ENCODE measurements at places on chromosomes 1 and 21.

DNA sequence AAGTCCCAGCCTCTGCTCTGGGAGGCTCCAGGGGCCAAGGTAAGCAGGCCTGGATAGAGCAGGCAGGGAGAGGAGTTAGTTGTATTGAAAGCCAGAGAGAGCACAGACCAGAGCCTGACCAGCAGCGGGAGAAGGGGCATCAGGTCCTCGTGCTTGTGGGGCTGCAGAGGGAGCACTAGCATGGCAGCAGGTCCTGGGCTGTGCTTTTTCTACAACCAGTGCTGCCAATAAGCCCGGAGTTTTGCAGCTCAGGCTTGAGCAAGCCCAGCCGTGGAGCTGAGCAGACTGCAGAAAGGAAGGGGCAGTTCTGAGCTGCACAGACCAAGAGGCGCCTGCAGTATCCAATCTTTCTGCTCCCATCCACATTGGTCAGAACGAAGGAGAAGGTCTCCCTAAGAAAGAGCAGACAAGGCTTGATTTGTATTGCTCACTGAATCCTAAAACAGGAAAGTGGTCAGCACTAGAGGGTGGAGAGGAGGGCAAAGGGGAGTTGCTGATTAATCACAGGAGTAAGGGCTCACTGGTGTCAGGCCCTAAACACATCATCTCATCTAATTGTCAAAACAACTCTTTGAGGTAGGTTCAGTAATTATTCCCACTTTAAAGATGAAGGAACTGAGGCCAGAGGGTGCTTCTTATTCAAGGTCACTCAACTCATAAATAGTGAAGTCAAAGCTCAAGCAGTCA lies 2.7 kb downstream of the DENND2D start:
- DNase-seq: no peak

DNA sequence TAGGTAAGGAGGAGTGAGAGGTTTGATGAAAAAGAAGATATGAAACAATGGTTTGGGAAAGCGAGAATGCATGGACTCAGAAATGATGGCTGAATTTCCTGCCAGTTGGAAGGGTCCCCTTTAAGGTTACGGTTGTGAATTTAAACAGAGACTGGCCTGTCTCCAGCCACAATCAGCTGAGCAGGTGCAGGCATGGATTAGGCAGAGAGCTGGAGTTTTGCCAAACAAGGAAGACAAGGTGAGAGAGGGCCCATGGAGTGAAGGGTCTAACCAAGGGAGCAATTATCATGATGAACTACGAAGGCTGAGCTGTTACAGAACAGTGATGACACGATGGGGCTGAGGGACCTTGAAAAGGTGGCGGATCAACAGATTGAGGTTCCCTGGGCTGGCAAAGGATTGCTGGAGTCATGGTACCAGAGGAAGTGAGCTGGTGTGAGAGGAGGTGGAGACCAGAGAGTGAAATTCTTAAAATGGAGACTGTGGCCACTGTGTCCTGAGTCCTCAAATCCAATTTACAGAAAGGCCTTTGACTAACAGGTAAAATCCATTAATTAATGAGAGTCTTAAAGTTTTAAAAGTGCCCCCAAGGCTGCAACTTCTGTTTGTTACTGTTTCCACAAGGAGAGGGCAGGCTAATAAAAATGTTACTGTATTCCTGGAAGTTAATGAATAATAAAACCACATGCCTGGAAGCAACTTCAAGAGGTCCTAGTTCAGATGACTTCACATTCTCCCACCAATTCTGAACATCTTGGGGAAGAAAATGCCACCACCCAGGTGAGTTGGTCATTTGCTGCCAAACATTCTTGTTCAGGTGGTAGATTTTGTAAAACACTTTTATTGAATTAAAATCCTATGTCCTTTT lies 41.5 kb downstream of the LHX9 start:
- no peak for DNase-seq

GRCh38 chr1:63238721-63239120 lies 83.6 kb upstream of the FOXD3 start:
- DNase-seq: no peak

DNA sequence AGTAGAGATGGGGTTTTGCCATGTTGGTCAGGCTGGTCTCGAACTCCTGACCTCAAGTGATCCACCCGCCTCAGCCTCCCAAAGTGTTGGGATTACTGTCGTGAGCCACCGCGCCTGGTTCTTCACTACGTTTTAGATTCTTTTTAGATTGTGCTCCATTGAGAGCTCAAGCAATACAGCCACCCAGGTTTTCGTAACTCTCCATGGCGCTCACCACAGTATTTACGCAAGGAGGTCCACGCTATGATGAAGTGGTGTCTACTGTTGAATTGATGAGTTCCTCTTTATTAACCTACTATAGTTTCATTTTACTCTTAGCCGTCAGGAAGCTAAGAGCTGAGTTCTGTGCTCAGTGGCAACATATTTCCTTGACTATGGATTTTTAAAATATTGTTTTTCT lies 1.8 kb upstream of the KIF1B start:
- no peak for DNase-seq

- no peak for DNase-seq
Observed at GRCh38 chr1:25617625-25618432, 1.2 kb downstream of the MAN1C1 start.

DNA sequence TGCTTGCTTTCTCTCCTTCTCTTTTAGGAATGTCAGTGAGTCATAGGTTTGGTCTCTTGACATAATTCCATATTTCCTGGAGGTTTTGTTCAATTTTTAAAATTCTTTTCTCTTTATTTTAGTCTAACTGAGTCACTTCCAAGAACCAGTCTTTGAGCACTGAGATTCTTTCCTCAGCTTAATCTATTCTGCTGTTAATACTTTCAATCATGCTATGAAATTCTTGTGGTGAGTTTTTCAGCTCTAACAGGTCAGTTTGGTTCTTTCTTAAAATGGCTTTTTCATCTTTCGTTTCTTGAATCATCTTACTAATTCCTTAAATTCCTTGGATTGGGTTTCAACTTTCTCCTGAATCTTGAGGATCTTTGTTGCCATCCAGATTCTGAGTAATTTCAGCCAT lies 321.0 kb downstream of the PTBP2 start:
- no peak for DNase-seq

- DNase-seq: no peak
Observed at GRCh38 chr1:43878440-43878839, 55.2 kb upstream of the ARTN start.

GRCh38 chr1:15799004-15799867 lies 8.2 kb downstream of the UQCRHL start:
- peak; percentile 93 for DNase-seq

DNA sequence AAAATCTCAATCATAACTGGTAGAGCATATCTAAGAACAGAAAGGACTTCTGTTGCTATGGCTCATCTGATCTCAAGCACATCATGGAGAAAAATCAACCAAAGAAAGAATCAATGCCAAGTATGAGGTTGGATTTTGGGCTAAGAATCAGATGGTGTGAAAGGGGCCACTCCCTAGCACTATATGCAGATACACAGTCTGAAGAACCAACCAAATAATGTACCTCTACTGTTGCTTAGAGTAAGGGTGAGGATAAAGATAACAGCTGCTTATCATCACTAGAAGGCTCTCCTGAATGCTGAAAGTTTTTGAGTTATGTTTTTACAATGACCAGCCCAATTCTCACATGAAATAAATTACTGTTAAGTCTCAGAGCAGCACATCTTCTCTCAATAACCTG lies 35.6 kb downstream of the ST7L start:
- DNase-seq: no peak

DNA sequence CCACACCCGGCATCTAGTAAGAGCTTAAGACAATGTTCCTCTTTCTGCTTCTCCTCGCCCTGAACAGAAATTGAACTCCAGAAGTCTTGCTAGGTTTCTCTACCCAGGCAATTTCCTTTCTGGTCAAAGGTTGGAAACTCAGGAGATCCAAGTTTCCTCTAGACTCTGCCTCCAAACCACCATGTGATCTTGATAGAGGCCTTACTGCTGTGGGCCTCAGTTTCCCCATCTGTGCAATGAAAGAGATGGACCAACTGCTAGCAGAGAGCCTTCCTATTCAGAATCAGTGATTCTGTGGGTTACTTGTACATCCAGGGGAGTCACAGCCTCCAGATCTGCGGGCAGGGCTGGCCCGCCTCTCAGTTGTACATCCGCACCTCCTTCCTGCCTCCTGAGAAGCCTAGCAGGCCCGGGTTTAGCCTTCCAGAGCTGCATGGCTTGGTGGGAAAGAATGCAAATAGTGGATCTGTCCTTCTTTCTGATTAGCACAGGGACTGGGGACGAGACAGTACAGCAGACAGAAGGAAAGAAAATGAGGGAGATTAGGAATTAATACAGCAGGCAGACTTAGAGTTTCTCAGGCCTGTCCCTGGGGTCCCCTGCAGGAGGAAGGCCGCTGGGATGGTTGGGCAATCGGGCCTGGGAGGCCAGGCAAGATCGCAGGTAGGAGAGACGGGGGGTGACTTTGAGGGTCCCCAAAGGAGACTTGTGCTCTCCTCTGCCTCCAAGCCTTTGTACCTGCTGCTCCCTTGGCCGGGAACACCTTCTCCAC lies 83.9 kb downstream of the PAX7 start:
- no peak for DNase-seq
